ENCODE measurements at places on chromosomes 1 and 21.

- peak; percentile 71 for DNase-seq
Observed at GRCh38 chr1:205631010-205631767, 622 bp downstream of the ELK4 start.

DNA sequence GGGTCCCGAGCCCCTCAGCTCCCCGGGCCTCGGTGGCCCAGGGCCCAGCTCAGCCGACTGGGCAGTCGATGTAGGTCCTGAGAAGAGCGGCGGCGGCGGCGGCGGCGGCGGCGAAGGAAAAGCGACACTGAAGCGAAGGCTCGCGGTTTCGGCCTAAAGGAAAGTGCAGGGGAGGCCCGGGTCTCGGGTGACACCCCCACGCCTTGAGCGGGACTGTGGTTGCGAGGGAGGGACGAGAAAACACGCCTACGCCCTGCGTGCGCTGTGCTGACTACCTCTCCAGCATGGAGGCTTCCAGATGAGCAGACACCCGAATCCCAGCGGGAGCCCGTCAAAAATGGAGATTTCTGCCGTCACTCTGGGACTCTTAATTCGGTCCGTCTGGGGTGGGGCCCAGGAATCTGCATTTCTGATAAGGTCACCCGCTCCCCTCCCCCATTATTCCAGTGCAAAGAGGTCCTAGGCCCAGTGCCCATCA is 31.2 kb downstream of the DNTTIP2 start:
- peak; percentile 78 for DNase-seq

DNA sequence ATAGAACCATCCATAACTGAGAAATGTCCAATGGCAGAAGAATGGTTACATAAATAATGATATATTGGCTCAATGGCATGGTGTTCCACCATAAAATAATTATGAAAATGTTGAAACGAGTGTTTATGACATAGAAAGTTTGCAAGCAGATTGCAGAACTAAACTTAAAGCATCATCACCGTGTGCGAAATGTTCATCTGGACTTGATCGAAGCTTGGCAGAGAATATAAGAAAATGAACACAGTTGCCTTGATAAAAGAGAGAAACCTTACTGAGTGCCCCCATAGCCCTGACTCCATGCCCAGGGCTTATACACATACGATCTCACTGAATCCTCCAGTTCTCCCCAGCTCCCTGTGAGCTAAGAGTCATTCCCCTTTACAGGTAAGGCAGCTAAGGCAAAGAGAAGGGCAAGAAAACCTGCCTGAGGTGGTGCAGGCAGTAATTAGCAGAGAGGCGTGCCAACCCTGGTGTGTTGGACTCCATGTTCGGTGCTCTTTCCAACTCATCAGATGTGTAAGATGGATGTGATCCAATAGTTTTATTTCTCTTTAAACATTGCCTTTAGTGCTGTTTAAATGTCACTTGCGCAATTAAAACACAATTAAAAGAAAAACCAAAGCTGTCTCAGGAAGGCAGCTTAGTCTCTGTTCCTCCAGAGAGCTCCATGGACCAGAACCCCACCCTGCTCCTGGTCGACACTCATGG is 21.8 kb upstream of the SPOCD1 start:
- DNase-seq = no peak

DNA sequence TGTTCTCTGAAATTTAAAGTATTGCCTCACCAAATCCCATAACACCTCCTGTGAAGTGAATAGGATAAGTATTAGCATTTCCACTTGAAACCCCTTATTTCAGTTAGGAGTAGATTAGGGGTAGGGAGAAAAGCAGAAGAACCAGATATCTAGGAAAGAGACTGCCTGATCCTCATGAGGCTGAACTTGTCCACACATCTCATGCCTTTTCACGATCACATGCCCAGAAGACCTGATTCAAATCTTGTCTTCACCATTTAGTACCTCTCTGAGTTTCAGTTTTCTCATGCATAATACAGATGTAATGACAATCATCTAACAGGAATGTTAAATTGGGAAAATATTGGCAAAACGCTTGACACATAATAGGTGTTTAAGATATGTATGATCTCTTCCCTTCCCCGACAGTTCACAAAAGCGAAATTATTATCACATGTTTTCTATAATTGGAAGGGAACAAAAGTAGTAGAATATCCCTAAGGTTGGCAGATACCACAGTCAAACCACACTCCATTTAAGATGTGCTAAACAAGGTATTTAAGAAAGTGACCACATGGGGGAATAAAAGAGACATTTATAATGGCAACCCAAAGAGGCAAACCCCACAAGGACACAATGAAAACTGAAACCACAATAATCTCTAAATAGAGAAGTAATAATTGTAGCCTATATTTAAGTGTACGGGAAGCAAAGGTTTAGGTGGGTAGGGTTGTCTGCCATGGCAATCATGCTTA is 25.2 kb downstream of the GFI1 start:
- DNase-seq = no peak

DNA sequence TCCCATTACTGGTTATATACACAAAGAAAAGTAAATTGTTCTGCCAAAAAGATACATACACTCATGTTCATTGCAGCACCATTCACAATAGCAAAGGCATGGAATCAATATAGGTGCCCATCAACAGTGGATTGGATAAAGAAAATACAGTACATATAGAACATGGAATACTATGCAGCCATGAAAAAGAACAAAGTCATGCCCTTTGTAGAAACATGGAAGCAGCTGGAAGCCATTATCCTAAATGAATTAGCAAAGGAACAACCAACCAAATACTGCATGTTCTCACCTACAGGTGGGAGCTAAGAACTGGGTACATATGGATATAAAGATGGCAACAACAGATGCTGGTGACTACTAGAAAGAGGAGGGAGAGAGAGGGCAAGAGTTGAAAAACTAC is 132.6 kb downstream of the PLD5 start:
- DNase-seq = no peak

DNA sequence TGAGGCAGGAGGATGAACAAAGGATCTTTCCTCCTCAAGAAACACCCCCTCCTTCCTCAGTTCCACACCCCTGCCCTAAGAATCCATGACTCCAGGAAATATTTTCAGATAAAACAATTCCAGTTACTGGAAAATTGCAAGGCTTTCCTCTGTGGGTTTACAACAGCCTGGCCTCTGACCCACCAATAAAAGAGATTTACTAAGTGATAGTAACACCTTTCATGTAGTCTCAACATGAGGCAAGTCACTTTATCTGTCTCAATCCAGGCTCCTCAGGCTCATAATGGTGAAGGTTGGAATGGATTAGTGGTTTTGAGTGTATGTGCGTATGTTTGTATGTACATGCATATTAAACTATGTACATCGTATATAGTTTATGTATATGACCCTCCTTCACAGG is 71.4 kb upstream of the PPP2R5A start:
- no peak for DNase-seq
